HS-5 (cell line): ENCODE measurements at places on chromosomes 6 and 20.
A peak's percentile ranks its signal among the peaks of the same experiment; 100 is the strongest.

GRCh38 chr6:17945111-17945510 lies 42.3 kb downstream of the KIF13A start:
- no peak for DNase-seq

DNA sequence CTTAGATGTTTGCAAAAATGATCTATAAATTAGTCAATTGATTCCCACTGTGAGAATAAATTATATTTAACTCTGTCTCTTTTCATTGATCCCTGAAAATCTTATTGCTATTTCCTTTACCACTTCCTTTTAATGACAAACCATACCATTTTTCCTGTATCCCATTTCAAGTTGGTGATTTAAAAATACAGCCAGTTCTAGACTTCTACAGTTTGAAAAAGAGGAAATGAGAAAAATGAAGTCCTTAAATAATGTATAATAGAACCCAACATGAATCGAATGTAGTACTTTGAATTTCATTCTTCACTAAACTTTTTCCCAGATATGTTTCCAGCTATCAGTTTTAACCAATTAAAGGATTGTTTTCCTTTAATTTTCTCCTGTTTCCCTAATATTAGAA lies 29.5 kb upstream of the SDHAF4 start:
- DNase-seq: no peak

GRCh38 chr20:63950701-63951397 lies 5.4 kb downstream of the UCKL1 start:
- no peak for DNase-seq

DNA sequence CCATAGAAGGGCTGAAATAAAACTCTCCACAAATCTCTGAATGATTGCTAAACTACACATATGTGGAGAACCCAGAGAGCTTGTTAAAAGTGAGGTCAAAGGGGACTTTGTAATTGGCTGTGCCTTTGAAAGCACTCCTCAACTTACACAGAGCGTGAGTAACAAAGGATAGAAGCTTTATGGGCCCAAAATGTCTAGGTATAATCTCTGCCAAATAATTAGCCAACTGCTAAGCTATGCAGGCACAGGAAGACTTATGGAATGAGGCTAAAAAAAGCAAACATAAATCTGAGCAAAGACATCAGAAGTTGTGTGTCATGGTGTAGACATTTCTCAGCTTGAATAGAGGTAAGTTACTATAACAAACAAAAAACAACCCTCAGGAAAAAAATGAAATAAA lies 23.3 kb upstream of the UST start:
- DNase-seq: peak; percentile 69

- DNase-seq: no peak
Measured at GRCh38 chr6:136926383-136926782, 4.3 kb downstream of the SLC35D3 start.

- no peak for DNase-seq
Measured at GRCh38 chr20:44111712-44112335, 75.2 kb downstream of the JPH2 start.

DNA sequence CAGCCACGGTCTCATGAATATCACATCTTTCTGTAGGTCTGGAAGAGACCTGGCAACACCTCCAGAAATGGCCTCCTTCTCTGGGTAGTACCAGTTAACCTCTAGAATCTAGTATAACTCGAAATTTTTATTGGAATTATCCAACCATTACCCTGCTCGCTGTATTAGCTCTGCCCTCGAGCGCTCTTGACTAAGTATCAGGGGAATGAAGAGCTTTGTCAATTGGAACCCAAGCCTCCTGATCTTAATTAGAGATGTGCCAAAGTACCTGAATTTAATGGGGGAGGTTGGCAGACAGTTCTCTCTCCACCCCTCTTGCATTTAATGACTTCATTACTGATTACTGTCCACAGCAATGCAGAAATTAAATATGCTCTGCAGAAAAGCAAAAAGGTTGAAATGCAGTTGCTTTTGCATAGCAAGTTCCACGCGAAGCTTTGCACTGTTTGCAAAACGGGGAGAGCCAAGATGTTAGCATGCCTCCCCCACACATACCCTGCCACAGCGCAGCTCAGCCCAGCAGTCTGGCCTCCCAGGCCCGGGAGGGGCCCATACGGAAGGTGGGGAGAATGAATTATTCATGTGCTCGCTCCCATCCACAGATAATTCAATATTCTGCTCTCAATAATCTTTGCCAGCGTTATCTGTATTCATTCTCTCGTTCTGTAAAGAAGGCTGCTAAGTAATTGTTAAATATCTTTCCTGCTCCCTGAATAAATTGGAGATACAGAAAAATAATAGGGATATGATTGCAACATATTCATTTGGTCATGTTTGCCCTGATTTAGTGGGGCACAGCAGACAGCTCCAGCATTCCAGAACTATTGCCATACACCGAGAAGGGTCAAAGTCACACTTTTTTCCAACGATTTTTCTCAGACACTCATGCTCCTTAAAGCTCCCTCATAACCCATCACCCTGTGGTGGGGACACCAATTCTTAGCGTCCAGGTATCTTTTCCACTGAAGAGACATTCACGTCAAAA lies 305.8 kb downstream of the CDH26 start:
- DNase-seq: no peak

GRCh38 chr20:53365539-53366075 lies 228.0 kb downstream of the ZNF217 start:
- no peak for DNase-seq
